ENCODE measurements at places on chromosomes 4 and X. TPM values are rescaled to one million over a fixed set of nuclear protein-coding genes. Genes with fewer than 3 reads are reported as not detected.
A peak's percentile ranks its signal among the peaks of the same experiment; 100 is the strongest.

EDA2R gene
- 8.3 TPM for total RNA-seq

PI4K2B gene
- 10.3 TPM for total RNA-seq

DNA sequence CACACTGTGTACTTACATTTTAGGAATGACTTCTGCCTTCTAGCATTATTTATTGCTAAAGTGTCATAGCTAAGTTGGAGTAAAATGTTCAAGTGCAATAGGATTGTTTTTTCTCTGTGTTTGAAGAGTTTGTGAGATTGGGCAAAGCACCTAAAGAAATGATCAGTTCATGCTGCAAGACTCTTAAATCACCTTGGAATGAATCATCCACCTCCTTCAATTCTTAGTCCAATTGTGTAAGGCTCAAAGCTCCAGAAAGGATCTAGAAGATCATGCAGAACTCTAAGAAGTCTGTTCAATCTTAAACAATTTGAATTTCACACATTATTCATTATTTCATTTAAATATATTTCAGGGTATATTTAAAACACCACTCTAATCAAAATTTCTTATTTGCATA, 137.1 kb downstream of the AMELX start:
- H3K4me1 ChIP-seq: no peaks in the 10 kb centered on the region
- peaks cover 6% of the 10 kb centered on the region for H3K36me3 ChIP-seq

DNA sequence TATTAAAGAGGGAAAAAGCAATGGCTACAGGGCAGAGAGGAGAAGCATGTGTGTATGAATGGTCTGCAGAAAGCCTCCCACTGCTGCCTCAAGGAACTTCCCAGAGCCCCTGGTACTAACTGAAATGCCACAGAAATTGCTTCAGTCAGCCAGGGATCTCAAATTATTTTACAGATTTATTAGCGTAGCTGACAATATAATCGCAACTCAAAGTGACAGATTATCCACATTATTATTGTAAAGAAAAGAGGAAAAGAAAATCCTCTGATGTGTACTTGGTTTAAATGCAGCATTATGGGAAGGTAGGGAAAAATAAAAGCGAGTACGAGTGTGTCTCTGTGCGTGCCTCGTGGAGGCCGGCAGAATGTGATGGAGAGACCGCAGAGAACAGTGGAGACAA, 202.7 kb downstream of the DCLK2 start:
- no peak overlapping the region for H3K27ac ChIP-seq
- no peaks in the 10 kb centered on the region for H3K27me3 ChIP-seq
- no peak for DNase-seq
- no peak overlapping the region for H3K4me3 ChIP-seq
- peaks cover 17% of the 10 kb centered on the region for H3K36me3 ChIP-seq

DNA sequence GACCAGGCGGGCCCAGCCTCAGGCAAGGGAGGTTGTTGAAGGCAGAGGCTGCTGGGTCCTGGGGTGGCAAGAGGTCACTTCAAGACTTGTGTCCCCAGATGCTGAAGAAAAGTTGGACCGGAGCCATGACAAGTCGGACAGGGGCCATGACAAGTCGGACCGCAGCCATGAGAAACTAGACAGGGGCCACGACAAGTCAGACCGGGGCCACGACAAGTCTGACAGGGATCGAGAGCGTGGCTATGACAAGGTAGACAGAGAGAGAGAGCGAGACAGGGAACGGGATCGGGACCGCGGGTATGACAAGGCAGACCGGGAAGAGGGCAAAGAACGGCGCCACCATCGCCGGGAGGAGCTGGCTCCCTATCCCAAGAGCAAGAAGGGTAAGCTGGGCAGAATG, 4.4 kb downstream of the PQBP1 start:
- DNase-seq: no peak
- H3K27me3 ChIP-seq: no peaks in the 10 kb centered on the region
- H3K4me1 ChIP-seq: no peaks in the 10 kb centered on the region
- H3K4me3 ChIP-seq: no peak overlapping the region
- H3K27ac ChIP-seq: no peak overlapping the region

GRCh38 chrX:129649268-129650182, 5.2 kb downstream of the APLN start:
- peaks cover 30% of the 10 kb centered on the region for H3K27me3 ChIP-seq
- H3K4me3 ChIP-seq: no peak overlapping the region
- peaks cover 4% of the 10 kb centered on the region for H3K36me3 ChIP-seq
- DNase-seq: peak; percentile 10

DNA sequence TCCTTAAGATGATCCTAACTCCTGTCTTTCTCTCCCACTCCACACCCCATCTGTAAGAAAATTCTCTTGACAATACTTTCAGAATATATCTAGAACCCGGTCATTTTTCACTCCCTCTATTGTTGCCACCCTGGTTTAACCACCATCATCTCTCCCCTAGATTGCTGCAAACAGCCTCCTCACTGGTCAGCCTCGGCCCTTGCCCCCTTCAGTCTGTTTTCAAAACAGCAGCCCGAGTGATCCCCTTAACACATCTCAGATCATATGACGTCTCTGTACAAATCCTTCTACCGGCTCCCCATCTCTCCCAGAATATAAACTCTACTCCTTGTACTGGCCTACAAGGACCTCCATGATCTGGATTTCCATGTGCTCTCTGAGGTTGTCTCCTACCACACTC, 35.2 kb upstream of the F9 start:
- no peak overlapping the region for H3K4me3 ChIP-seq
- H3K27me3 ChIP-seq: no peaks in the 10 kb centered on the region
- no peaks in the 10 kb centered on the region for H3K4me1 ChIP-seq
- no peaks in the 10 kb centered on the region for H3K36me3 ChIP-seq
- no peak overlapping the region for H3K27ac ChIP-seq
- DNase-seq: peak; percentile 29
